Activated naive CD4-positive, alpha-beta T cell treated with Interleukin-2 at 50 U/mL for 16 hours (primary cell): ENCODE measurements at places on chromosomes 2 and 18.

DNA sequence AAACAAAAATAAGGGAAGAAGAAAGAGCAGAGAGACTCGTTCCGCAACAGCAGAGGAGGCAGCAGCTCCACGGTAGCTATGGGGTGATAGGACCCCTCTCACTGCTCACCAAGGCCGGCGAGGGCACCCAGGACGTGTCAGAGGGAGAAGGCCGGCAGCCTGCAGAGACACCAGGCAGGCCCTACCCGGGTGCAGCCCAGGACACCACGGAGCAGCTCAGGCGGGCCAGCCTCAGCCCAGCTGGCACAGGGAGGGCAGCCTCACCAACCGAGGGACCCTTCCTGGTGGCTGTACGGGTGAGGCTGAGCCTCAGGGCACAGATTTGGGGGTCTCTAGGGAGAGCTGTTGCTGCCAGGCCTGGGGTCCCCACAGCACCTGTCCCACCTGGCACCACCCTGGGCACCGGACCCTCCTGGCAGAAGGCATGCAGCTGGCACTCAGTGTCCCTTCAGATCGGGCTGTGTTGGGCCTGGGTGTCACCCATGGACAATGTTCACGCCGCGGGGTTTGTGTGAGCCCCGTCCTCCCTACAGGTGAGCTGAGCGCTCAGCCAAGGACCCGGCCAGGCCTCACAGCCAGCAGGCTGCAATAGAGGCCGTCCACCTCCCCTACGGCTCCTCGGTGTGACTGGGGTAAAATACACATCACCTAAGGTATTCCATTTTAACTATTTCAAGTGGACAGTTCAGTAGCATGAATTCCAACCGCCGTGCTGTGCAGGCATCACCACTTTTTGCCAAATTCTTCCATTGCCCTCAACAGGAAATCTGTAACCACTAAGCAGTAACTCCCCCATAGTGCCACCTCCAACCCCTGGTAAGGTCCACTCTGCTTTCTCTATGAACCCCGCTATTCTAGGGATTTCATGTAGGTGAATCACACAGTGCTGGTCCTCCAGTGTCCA lies 21.6 kb downstream of the KCNG2 start:
- no peak for DNase-seq

DNA sequence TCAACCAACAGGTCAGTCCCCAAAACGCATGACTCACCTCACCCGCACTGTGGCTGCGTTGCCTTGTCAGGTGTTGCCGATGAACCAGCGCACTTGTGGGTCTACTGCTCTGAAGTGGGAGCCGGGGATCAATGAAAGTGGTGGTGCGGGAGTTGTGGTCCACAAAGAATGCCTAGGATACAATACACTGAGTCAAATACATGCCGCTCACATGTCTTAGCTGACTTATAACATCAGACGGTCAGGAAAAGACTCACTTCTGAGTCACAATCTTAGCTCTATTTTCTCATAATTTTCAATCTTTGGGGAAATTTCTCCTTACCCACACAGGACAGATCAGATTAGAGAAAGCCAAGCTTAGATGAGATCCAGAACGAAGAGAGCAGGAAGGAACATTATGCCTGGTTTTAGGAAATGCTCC lies 107.1 kb upstream of the STK17B start:
- DNase-seq = peak; percentile 63

GRCh38 chr2:24852026-24852425 lies 58.8 kb downstream of the CENPO start:
- no peak for DNase-seq

GRCh38 chr2:241659150-241659739 lies 21.8 kb downstream of the ATG4B start:
- peak; percentile 38 for DNase-seq

DNA sequence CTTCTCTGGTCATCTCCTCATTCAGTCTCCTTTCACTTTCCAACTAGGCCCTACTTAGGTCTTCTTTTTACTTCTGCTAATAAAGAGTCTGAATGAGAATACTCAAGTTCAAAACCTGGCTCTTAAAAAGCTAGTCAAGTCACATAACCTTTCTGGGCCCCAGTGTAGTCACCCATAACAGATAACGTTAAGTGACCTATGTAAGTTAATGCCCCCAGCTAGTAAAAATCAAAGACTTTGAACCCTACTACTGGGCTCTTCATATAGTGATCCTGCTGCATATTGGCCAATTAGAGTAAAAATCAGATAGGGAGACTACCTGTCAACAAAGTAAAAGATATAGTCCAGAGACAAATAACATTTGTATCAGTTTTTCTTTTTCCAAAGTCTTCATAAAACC lies 17.7 kb downstream of the ARL5A start:
- DNase-seq = no peak

DNA sequence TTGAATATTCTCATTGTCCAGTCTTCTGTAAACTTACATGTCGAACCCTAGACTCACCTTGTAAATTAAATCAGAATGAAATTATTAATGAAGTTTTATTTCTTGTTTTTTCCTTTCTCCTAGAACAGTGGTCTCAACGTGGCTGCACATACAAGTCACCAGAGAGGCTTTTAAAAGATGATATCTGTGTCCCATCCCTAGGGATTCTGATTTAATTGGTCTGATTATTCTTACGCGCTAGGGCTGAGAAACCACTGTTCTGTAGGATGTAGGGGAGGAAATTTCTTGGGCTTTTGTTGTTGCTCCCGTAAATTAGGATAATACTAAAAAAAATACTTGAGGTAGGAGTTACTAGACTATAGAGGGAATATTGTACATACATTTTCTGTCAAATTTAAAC lies 32.1 kb downstream of the PPM1B start:
- DNase-seq = no peak

DNA sequence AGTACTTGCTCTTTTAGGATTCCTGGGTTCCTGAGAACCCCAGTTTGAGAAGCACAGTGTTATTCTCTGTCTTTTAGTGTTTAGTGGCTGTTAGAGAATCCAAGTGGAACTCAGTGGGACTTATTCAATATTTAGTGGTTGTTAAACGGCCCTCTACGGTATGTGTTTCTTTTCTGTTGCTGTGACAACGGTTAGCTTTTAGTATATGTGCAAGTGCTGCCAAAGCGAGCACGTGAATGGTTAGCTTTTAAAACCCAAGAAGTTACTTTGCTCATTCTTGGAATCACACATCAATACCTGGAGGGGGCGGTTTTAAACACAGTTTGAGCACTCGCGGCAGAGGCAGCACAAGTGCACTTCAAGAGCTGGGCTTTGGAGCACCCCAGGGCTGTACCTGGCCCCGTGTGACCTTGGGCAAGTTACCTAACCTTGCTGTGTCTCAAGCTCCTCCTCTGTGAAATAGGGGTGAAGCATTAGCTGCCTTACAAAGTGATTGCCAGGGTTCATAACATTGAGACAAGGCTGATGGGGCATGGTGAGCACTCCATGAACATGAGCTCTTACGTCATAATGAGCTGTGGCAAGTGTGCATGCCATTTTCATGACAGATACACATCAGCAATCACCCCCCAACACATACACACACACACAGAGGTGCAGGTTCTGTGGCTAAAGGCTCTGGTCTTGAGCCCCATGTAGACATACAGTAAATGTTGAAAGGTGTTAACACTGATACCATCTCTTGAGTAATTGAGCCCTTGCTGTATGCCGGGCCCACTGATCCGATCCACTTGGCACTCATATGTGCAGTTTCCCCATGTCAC lies 234.1 kb downstream of the ALPK2 start:
- no peak for DNase-seq

- DNase-seq = no peak
Measured at GRCh38 chr2:11573418-11574175, 39.8 kb downstream of the GREB1 start.
